Activated CD4-positive, alpha-beta T cell treated with anti-CD3 and anti-CD28 coated beads, Interleukin-2, amount 50 U/mL, for 1 hour (primary cell): ENCODE measurements at places on chromosomes 7 and 10.

DNA sequence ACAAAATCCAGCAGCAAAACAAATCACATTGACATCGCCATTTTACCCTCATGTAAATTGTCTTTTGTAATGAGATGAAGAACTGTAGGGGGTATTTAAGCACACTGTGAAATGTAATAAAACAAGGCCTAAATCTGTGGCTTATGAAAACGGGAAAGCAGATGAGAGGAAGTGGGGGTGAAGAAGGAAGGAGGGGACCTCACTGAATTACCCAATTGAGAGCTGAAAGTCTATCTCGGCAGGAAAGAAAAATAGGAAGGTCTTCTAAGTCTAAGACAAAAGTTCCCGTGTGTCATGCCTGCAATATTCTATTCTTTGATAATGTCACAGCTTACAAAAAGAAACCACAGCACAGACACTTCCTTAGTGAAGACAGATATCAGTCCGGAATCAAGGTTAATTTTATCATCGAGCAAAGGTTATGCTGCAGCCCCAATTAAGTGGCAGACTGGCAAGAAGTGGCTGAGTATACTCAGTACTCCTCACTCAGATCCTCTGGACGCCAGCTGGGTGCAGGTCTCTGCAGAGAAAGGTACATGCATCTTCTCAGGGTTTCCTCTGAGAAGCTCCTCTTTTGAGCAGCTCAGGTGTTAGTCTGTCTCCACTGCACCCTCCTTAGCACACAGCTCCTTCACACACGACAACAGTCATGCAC is 239.7 kb downstream of the FANK1 start:
- DNase-seq = no peak

GRCh38 chr10:25725917-25726716 is 207.9 kb upstream of the MYO3A start:
- no peak for DNase-seq

DNA sequence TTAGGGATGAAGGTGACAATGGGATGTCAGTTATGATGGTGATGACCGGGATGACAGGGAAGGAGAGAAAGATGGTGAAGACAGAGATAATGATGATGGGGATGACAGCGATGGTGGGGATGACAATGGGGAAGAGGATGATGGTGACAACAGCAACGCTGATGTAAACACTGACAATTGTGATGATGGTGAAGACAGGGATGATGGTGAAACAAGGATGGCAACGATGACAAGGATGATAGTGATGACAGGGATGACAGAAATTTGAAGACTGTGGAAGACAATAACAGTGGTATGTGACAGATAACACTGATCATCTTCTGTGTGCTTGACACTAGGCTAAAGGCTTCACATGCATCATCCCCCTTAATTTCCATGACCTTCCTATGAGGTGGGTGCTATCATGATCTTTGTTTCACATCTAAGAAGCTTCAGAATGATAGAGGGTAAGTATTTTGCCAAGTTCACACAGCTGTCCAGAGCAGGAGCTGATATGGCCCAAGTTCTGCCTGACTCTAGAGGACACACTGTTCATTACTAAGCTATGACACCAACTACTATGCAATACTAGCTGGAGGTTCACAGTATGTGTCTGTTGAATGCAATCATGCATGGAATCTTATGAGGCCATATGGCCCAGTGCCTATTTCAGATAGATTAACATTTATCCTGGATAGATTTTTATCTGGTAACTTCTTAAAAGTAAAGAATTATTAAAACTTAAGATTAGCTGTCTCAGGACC is 105.6 kb downstream of the RNLS start:
- no peak for DNase-seq

DNA sequence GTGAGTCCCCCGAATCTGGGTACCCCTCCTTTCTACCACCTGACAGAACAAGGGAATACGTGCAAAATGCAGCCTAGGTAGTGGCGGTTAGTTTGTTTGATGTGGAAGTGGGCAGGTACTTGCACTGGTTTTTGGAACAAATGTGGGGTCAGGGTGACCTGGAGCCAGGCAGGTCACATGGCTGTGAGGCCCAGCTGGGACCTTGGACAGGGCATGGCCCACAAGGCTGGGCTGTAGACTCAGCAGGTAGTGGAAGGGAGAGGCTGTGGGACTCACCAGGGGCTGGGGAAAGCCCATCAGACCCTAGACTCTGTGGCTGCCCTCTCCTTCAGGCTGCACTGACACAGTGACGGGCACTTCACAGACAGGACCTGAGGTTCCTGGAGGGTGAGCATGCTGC is 159.9 kb upstream of the ADCY1 start:
- no peak for DNase-seq

GRCh38 chr7:20394284-20394683 is 63.6 kb downstream of the ITGB8 start:
- no peak for DNase-seq

GRCh38 chr7:45689011-45689796 is 115.0 kb downstream of the ADCY1 start:
- no peak for DNase-seq

DNA sequence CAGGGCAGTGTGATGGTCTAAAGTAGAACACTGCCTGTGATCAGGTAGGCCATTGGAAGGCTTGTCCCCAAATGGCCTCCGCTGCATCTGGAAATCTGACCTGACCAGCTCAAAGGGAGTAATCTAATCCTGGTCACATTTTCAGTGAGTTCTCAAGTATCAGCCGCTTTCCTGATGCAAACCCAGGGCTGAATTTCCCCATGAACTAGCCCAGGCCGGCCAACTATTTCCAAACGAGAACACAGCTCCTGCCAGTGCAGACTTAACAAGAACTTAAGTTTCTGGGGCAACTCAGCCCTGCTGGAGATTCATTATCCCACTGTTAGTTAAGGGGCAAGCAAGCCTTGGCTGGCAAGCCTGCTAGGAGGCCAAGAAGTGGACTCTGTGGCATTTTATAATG is 59.6 kb upstream of the FAM180A start:
- no peak for DNase-seq

- no peak for DNase-seq
Measured at GRCh38 chr10:23063045-23063972, 32.1 kb upstream of the MSRB2 start.

- DNase-seq = peak; percentile 4
Measured at GRCh38 chr7:29243910-29244655, 49.5 kb downstream of the CHN2 start.

- no peak for DNase-seq
Measured at GRCh38 chr7:44712012-44712411, 36.6 kb upstream of the ZMIZ2 start.

DNA sequence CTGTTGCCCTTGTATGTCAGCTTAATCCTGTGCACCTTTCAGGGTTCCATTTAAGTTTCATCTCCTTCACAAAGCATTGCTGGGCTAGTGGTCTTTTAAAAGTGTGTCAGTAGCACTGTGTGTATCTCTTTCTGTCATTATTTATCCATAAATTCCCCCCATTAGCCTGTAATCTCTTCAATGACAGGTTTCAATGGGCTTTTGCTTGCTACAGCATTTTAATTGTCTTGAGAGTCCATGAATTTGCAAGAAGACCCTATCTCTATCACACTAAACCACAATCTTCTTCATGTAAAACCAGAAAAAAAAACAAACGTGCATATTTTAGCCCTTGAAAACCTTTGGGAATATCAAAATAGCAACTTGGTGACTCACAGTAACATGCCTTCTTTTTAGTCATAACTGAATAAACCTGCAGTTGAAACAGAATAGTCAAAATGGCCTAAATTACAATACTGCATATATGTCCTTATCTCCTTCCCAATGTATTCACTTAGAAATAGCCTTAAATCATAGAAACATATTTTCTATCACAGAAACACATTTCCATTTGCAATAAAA is 118.6 kb downstream of the PON1 start:
- DNase-seq = no peak

DNA sequence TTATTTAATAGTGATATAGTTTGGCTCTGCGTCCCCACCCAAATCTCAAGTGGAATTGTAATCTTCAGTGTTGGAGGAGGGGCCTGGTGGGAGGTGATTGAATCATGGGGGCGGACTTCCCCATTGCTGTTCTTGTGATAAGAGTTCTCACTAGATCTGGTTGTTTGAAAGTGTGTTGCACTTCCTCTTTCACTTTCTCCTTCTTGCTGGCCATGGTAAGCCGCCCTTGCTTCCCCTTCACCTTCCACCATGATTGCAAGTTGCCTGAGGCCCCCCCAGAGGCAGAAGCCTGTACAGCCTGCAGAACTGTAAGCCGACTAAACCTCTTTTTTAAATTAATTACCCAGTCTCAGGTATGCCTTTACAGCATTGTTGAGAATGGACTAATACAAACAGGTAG is 101.4 kb downstream of the MTPAP start:
- no peak for DNase-seq

- DNase-seq = no peak
Measured at GRCh38 chr7:135684136-135684535, 21.8 kb downstream of the STMP1 start.

GRCh38 chr7:50659329-50659965 is 94.2 kb upstream of the DDC start:
- DNase-seq = no peak

DNA sequence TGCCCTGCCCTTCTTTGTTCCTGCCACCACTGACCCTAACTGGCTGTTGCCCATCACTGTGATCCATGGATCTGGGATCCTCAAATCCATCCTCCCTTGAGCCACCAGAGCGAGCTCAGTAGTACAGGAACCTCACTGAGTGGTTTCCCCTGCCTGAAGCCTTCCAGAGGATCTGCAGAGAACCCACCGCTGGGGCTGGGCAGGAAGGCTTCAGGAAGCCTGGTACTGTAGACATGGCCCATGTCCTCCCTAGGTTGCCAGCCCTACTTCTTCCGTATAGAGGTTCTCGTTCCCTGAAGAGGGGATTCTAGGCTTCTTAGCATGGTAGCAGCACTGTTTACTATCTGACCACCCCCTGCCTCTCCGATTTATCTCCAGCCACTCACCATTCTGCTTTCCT is 687.3 kb upstream of the FOXK1 start:
- no peak for DNase-seq

- DNase-seq = no peak
Measured at GRCh38 chr7:47148536-47149207, 433.2 kb downstream of the TNS3 start.

GRCh38 chr7:80779456-80779855 is 139.4 kb downstream of the SEMA3C start:
- no peak for DNase-seq

DNA sequence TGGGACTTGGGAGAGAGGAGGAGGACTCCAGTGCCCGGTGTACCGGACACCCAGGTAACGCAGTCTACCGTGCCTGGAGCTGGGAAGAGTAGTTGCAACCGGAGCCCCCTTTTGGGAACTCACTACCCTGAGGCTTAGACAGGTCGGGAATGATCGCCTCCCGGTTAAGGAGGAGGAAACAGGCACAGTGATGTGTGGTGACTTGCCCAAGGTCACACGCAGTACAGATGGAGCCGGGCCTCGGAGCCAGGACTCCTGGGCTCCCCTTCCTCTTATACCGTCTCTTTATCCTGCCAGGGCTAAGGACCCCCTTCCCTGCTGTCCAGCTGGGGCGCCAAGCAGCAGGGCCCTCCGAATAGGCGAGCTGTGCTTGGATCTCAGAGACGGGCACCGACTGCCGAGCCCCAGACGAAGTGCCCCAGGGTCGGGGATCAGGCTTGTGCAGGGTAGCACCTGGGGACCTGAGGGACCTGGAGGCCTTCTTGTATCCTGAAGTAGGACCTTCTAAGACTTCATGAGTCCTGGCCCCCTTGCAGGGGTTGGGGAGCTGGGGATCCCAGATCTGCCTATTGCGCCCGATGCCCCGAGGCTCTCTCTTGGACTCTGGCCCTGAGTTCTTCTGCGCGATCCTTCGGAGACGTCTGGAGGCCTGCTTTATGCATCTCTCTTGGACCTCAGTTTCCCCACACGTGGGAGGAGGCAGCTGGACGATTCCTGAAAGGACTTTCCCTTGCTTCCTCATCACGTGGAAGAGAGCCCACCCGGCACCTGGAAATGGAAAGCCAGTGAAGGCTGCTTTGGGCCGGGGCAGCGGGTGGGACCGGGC is 767 bp upstream of the CYP26A1 start:
- no peak for DNase-seq

GRCh38 chr10:43322769-43323168 is 48.7 kb upstream of the FXYD4 start:
- DNase-seq = peak; percentile 84

GRCh38 chr10:13201132-13201531 is 33.0 kb downstream of the UCMA start:
- DNase-seq = no peak

GRCh38 chr7:8136051-8136730 is 125.8 kb downstream of the ICA1 start:
- no peak for DNase-seq

GRCh38 chr7:34756691-34757090 is 98.7 kb downstream of the NPSR1 start:
- no peak for DNase-seq

DNA sequence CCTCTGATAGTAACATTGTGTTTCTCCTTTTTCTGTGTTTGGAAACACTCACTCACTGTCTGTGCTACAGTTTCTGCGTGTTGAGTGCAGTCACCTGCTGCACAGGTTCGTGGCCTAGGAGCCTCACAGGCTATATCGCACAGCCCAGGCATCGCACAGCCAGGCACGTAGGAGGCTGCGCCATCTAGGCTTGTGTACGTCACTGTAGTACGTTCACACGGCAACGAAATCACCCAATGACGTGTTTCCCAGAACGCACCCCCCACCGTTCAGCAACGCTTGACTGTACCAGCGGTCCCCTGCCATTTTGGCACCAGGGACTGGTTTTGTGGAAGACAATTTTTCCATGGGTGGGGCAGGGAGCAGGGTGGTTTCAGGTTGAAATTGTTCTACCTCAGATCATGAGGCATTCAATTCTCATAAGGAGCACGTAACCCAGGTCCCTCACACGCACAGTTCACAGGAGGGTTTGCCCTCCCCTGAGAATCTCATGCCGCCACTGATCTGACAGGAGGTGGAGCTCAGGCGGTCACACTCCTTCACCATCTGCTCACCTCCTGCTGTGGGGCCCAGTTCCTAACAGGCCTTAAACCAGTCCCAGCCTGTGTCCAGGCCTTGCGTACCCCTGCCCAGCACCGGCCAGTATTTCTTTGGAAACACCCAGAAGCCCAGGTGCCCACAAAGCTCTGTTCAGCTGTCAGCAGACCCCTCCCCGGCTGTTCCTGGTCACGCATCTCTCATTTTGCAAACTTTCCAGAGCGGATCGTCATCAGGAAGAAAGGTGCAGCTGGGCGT is 23.2 kb upstream of the PRKAR1B start:
- DNase-seq = no peak

DNA sequence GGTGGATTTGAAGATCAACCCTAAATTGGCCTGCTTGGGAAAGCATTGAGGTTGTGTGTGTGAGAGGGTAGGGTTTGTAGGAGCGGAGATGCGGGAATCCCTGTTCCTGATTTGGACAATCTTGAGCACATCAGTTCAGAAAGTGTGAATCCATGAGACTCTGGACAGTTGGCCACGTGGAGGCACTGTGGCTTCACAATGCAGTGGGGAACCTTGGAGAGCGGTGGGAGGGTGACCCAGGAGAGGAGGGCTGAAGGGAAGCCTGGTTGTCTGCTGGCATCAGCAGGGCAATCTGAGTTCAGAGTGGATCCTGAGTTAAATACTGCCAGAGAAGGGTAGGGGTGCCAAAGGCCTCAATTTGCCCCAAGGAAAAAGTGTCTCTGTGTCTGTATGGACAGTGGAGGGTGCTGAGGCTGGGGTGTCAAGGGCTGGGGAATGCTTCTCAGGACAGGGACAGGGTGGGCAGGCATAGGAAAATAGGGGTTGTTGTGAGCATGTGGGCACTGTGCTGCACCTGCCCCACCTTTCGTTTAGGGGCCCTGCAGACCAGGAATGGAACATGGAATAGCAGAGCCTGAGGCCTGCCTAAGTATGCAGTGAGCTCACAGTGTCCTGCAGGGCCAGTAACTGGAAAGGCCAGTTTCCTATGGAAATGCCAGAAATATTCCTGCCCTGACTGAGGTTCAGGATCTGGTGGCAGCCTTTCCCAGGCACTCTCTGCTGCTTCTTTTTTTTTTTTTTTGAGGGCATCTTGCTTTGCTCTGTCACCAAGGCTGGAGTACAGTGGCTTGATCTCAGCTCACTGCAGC is 162.9 kb upstream of the PRSS58 start:
- no peak for DNase-seq
